ENCODE measurements at places on chromosomes 2 and 18. TPM values are rescaled to one million over a fixed set of nuclear protein-coding genes. Genes with fewer than 3 reads are reported as not detected.

DNA sequence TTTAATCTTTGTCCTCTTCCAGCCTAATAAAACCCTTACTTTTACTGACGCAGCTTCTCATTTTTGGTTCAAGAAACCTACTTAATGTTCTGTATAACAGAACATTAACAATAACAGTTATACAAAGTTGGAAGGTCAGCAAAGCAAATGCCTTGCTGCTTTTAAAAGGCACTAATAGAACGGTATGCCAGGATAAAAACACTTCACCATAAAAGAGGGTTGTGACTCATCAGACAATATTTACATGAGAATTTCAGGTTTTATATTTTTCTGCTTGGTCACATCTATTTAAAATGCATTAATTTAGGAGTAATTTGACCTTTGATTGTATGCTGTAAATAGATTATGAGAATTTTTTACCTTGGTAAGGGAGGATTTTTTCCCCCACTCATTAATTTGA is 3.0 kb downstream of the KLHL41 start:
- no peak overlapping the region for H3K27ac ChIP-seq
- no peaks in the 10 kb centered on the region for H3K36me3 ChIP-seq
- no peak overlapping the region for H3K4me3 ChIP-seq

DNA sequence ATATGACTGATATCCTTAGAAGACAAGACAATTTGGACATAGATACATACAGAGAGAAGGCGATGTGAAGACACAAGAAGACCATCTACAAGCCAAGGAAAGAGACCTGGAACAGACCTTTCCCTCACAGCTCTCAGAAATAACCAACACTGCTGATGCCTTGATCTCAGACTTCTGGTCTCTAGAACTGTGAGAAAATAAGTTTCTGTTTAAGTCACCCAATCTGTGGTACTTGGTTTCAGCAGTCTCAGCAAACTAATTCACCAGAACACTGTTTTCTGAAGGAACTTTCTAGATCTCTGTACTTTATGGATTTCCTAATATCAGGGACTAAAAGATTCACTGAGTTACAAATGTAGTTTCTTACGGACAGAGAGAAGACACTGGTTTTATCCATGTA is 58.8 kb downstream of the NAB1 start:
- no peak overlapping the region for H3K27ac ChIP-seq
- no peak overlapping the region for H3K4me3 ChIP-seq
- no peaks in the 10 kb centered on the region for H3K27me3 ChIP-seq
- no peak for DNase-seq
- no peaks in the 10 kb centered on the region for H3K36me3 ChIP-seq

The TMEM18 gene
- 26.3 TPM for total RNA-seq

GRCh38 chr18:9066817-9067306 is 35.6 kb upstream of the NDUFV2 start:
- no peak overlapping the region for H3K27ac ChIP-seq
- H3K27me3 ChIP-seq = no peaks in the 10 kb centered on the region
- H3K4me3 ChIP-seq = no peak overlapping the region
- DNase-seq = no peak
- peaks cover 3% of the 10 kb centered on the region for H3K4me1 ChIP-seq
- no peaks in the 10 kb centered on the region for H3K36me3 ChIP-seq

The EIF5B gene
- total RNA-seq = 27.8 TPM

The CFAP65 gene
- not detected for total RNA-seq

GRCh38 chr2:137944714-137945113 is 19.6 kb upstream of the HNMT start:
- no peaks in the 10 kb centered on the region for H3K4me1 ChIP-seq
- H3K27me3 ChIP-seq = no peaks in the 10 kb centered on the region
- no peaks in the 10 kb centered on the region for H3K36me3 ChIP-seq
- no peak overlapping the region for H3K4me3 ChIP-seq
- no peak overlapping the region for H3K27ac ChIP-seq

GRCh38 chr2:14915983-14916382 is 283.5 kb downstream of the LRATD1 start:
- no peak overlapping the region for H3K27ac ChIP-seq
- H3K4me1 ChIP-seq = no peaks in the 10 kb centered on the region
- DNase-seq = no peak

DNA sequence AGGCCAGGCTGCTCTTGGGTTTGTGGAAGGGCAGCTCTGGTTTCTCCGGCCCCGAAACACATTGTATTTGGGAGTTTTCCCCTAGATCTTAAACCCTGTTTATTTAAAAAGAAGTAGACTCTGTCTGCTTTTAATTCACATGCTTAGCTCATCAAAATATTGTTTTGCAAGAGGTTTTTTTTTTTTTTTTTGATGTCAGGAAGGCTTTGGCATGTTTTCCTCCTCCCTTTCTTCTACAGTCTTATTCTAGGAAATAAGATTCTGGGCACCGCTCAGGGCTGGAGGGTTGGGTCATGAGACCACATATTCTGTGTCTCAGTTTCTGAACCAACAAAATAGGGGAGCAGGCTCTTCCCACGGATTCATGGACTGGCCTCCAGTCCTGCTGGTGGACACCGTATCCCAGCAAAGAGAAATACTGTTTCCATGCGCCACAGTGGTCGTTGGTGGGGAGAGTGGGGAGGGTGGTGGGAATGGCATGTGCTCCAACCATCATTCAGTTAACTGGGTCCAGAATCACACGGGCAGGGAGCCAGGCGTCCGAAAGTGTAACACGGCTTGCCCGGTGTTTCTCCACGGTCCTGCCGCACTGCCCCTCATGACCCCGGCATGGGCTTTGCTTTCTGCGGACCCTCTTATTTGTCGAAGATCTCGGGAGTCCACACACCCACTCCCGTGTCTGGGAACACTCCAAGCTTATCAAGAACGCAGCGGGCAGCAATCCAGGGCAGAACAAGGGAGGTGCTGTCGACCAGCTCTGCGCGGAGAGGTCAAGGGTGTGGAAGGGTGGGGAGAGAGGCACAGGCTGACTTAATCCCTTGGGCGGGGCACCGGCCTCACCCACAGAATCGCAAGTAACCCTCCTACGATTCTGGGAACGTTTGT is 176.7 kb downstream of the GLI2 start:
- H3K27me3 ChIP-seq = no peaks in the 10 kb centered on the region
- no peaks in the 10 kb centered on the region for H3K36me3 ChIP-seq
- no peak overlapping the region for H3K27ac ChIP-seq
- no peaks in the 10 kb centered on the region for H3K4me1 ChIP-seq
- no peak overlapping the region for H3K4me3 ChIP-seq
- DNase-seq = no peak

The PLGLB2 gene
- total RNA-seq = 2.1 TPM

DNA sequence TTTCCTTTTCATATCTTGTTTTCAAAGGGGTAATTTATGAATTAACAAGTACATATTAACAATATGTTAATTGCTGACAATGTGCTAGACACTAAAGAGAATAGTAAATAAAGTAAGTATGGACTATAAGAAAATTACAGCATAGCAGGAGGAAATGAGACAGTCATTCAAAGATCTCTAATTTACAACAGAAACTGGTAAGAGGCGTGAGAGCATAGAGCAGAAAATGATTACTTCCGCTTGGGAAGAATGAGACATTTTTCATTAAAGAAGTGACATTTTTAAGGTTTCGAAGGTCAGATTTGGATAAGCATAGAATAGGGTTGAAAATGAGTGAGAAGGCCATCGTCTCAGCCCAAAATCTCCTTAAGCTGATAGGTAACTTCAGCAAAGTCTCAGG is 184.4 kb upstream of the SESTD1 start:
- H3K27me3 ChIP-seq = no peaks in the 10 kb centered on the region
- H3K4me1 ChIP-seq = no peaks in the 10 kb centered on the region
- DNase-seq = no peak
- H3K36me3 ChIP-seq = no peaks in the 10 kb centered on the region
- no peak overlapping the region for H3K4me3 ChIP-seq

DNA sequence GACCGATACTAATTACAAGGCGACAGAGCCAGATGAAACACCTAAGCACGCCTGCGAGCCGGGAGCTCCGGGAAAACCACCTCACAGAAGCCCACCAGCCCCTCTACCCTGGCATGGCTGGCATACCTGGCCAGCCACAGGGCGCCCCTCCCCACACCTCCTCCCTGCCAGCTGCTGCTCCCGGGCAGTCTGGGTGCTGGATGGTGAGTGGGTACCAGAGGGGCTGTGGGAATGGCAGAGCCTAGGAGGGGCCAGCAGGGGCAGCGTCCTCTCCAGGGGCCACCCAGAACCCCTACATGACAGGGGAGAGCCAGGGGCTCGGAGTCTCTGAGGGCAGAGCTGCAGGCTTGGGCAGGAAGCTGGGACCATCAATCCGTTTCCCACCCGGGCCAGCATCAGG is 58.7 kb upstream of the GPC1 start:
- peaks cover 3% of the 10 kb centered on the region for H3K27me3 ChIP-seq
- H3K4me1 ChIP-seq = no peaks in the 10 kb centered on the region
- DNase-seq = no peak
- no peaks in the 10 kb centered on the region for H3K36me3 ChIP-seq
- H3K27ac ChIP-seq = no peak overlapping the region

- no peaks in the 10 kb centered on the region for H3K4me1 ChIP-seq
- no peak overlapping the region for H3K27ac ChIP-seq
- peaks cover 4% of the 10 kb centered on the region for H3K27me3 ChIP-seq
- DNase-seq = no peak
These were observed 561.9 kb downstream of the GALR1 start for GRCh38 chr18:77811503-77811902.

DNA sequence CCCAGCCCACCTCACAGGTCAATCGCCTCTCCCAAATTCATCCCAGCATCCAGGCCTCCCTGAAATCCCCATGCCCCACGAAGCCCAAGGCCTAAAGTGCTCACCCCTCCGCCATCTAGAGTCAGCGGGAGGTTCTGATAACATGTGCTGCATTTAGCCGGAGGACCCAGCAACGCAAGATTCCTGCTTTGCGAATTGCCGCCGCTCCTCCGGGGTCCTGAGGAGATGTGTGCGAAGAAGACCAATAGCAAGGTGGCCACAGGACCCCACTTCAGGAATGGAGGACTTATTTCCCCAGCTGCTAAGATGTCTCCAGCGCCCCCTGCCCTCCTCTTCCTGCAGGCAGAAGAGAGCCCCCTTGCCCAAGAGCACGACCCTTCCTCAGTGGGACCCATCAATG is 120.8 kb upstream of the GLI2 start:
- no peaks in the 10 kb centered on the region for H3K36me3 ChIP-seq
- no peaks in the 10 kb centered on the region for H3K27me3 ChIP-seq
- no peak overlapping the region for H3K4me3 ChIP-seq
- DNase-seq = no peak

The AGXT gene
- not detected for total RNA-seq

DNA sequence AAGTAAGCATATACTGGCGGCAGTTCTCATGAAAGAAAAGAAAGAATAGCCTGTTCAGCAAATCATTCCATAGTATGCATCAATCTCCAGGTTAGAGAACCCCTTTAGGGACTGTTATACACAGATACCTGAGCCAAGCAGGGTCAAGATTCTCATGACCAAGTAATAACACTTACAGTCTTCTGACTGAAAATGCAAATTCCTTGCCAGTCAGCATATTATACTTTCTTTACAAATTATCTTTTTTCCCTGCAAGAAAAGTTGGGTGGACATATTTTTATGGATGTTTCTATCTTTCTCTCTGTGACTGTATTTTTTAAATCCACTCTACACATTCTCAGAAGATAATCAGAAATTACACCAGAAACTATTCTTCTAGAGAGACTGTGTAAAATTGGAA is 120.4 kb upstream of the COL5A2 start:
- H3K27ac ChIP-seq = no peak overlapping the region
- no peak overlapping the region for H3K4me3 ChIP-seq
- no peaks in the 10 kb centered on the region for H3K36me3 ChIP-seq
- DNase-seq = no peak
- peaks cover 39% of the 10 kb centered on the region for H3K4me1 ChIP-seq

The HOXD12 gene
- not detected for total RNA-seq

DNA sequence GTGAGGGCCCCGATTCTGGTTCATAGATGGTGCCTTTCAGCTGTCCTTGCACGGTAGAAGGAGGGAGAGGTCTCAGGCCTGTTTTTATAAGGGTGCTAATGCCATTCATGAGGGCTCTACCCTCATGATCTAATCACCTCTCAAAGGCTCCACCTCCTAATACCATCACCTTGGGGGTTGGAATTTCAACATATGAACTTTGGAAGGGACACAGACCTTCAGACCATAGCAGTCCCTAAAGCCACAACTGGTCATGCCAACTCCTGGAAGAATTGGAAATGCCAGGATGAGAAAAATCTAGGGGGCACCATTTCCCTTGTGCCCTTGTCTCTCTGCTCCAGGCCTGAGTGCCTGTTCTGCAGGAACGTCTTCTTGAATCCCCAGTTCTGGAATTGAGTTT is 124.8 kb upstream of the DAPL1 start:
- H3K36me3 ChIP-seq = peaks cover 17% of the 10 kb centered on the region
- no peak for DNase-seq
- no peaks in the 10 kb centered on the region for H3K27me3 ChIP-seq

The LCT gene
- not detected for total RNA-seq

- H3K4me1 ChIP-seq = no peaks in the 10 kb centered on the region
- H3K27ac ChIP-seq = no peak overlapping the region
- H3K27me3 ChIP-seq = no peaks in the 10 kb centered on the region
These were observed 146.3 kb downstream of the GCA start for GRCh38 chr2:162490052-162490717.

GRCh38 chr2:234198976-234199375 is 148.5 kb downstream of the SPP2 start:
- no peak for DNase-seq
- no peak overlapping the region for H3K4me3 ChIP-seq
- no peaks in the 10 kb centered on the region for H3K27me3 ChIP-seq
- no peak overlapping the region for H3K27ac ChIP-seq
- H3K4me1 ChIP-seq = no peaks in the 10 kb centered on the region
- H3K36me3 ChIP-seq = no peaks in the 10 kb centered on the region

DNA sequence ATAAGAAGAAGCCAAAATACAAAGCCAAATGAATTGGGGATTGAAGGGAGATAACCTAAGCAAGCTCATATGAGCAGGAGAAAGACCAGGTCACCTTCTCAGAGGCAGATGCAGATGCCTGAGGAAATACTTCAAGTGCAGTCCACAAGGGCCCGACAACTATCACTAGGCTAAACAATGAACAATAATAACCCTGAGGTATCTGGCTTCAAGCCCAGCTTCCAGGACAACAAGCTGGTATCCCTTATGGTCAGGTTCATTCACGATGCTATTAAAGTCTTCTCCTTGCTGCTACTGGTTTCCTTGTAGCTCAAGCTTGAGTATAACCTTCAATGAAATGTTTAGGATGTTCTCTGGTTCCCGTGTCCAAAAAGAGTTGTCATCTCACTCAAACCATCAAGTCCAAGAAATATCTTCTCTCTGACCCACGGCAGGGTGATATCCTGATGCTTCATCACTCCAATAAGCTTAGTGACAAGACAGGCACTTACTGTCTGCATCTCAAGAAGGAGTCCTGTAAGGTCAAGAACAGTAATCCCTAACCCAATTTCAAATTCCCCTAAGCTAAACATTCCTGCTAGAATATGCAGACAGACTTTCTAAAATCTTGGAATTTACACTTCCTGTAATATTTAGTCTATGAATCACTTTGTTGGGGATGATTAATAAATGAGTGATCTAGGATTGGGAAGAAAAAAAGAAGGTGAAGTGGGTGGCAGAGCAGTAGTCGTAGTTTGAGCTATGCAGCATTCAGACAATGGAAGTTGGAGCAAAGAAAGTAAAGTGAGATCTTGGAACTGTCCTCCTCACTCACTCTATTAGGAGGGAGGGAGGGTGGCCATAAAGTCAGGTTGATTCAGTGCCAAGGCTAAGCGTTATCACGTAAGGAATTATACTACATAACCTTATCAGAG is 33.1 kb downstream of the CHN1 start:
- H3K36me3 ChIP-seq = no peaks in the 10 kb centered on the region
- H3K4me3 ChIP-seq = no peak overlapping the region
- no peaks in the 10 kb centered on the region for H3K4me1 ChIP-seq
- no peaks in the 10 kb centered on the region for H3K27me3 ChIP-seq
- H3K27ac ChIP-seq = no peak overlapping the region
- no peak for DNase-seq

Measured in CD4-positive, alpha-beta T cell (primary cell).